ENCODE measurements at places on chromosomes 4 and X.

DNA sequence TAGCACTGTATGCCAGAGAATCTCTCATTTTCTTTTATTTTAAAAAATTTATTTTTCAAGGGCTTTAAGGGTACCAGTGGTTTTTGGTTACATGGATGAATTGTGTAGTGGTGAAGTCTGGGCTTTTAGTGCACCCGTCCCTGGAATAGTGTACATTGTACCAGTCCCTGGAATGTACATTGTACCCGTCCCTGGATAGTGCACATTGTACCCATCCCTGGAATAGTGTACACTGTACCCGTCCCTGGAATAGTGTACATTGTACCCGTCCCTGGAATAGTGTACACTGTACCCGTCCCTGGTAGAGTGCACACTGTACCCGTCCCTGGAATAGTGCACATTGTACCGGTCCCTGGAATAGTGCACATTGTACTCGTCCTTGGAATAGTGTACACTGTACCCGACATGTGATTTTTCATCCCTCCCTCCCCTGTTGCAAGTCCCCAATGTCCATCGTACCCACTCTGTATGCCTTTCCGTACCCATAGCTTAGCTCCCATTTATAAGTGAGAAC lies 56.1 kb upstream of the HELT start:
- DNase-seq: no peak

DNA sequence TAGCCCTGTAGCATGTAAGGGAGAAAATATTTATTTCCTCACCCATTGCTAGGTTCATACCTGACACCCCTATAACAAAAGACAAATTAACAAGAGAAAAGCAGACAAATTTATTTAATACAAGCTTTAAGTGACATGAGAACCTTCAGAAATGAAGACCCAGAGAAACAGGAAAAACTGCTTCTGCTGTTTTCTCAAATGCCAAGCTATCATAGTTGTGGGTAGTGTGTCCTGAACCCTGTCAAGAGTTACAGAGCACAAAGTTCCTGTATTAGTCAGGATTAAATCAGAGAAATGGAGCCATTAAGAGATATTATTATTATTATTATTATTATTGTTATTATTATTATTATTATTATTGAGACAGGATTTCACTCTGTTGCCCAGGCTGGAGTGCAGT lies 17.5 kb downstream of the CCDC160 start:
- no peak for DNase-seq

- DNase-seq: no peak
Observed at GRCh38 chr4:102623622-102624021, 122.5 kb downstream of the NFKB1 start.

DNA sequence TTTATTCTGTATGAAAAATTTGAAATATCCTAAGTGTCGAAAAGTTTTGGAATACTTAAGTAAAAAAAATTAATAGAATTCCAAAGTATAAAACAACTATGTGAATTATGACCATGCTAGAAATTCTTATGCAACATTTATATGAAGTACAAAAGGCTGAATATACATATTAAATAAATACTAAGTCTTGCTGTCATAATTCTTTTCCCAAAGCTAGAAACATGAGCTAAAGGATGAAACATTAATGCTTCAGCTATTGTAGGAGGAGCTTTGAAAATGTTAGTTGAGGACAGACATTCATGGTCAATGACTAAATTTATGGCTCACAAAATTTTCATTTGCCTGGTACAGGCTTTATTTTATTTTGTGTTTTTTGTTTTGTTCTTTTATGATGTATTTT lies 207.3 kb downstream of the GABRB1 start:
- DNase-seq: no peak

DNA sequence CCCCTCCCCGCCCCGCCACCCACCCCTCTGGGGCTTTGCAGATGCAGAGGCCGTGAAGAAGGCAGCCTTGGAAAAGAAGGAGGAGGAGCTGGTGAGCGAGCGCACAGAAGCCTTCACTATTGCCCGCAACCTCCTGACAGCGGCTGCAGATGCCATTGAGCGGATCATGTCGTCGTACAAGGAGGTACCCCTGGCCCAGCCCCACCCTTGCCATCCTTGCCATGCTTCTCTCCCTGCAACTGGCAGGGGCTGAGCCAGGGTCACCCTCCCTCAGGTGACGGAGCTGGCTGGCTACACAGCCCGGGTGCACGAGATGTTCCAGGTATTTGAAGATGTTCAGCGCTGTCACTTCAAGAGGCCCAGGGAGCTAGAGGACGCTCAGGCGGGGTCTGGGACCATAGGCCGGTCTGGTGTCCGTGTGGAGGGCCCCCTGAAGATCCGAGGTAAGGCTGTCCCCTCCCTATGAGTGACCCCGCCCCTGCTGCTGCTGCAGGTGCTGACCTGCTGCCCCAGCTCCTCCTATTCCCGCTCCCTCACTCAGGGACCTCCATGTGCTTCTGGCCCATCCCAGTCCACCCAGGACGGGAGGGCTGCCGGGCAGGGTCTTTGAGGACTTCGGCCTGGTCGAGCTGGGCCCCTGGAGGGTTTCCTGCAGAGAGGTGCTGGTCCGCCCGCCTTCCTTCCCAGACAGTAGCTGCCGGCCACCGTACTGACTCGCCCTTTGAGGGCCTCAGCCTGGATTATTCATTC lies 11.6 kb downstream of the ABCD1 start:
- no peak for DNase-seq

- DNase-seq: no peak
Observed at GRCh38 chr4:155906554-155907247, 3.2 kb downstream of the TDO2 start.

GRCh38 chrX:46642145-46642544 lies 68.6 kb downstream of the CHST7 start:
- DNase-seq: no peak
